ENCODE measurements at places on chromosomes 2 and 18.

- DNase-seq: no peak
Observed at GRCh38 chr2:46615986-46616485, 136.7 kb downstream of the TMEM247 start.

- DNase-seq: peak; percentile 6
Observed at GRCh38 chr2:204691911-204692510, 146.7 kb downstream of the PARD3B start.

- no peak for DNase-seq
Observed at GRCh38 chr2:45812011-45812500, 160.6 kb downstream of the PRKCE start.

GRCh38 chr18:59272221-59272888 lies 899 bp downstream of the RAX start:
- no peak for DNase-seq

GRCh38 chr2:112718863-112719370 lies 1.9 kb upstream of the NT5DC4 start:
- DNase-seq: no peak

- no peak for DNase-seq
Observed at GRCh38 chr2:28869494-28870145, 489 bp downstream of the TRMT61B start.

- DNase-seq: no peak
Observed at GRCh38 chr2:196166876-196167275, 4.5 kb downstream of the STK17B start.

DNA sequence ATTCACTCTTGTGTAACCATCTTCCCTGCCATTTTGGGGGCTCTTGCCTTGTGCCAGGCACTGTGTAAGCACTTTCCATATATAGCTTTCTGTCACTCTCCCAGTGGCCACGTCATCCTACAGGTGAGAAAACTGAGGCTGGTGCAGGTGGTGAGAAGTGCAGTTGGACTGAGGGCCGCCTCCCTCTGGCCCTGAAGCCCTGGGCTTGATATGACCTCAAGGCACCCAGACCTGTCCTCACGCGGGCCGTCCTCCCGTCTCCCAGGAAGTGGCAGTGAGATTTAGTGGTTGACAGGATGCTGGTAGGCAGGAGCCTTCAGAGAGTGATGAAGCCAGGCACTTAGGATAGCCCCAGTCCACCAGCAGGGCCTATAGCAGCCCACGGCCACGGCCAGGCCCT lies 30.5 kb downstream of the MAL start:
- no peak for DNase-seq

DNA sequence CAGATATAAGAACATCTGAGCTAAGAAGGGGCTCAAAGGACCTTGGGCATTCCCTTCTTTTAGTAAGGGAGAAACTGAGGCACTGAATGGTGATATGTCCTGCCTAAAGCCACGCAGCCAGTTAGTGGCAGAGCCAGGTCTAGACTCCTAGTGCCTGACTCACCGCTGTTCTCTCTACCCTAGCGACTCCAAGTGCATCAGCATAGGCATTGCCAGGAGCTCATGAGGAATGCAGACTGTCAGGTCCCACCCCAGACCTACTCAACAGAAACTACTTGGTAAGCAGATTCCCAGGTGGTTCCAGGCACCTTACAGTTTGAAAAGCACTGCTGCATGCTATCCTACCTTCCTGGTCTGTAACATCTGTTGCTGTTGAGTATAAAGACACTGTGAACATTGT lies 158.9 kb downstream of the MSH2 start:
- DNase-seq: no peak

DNA sequence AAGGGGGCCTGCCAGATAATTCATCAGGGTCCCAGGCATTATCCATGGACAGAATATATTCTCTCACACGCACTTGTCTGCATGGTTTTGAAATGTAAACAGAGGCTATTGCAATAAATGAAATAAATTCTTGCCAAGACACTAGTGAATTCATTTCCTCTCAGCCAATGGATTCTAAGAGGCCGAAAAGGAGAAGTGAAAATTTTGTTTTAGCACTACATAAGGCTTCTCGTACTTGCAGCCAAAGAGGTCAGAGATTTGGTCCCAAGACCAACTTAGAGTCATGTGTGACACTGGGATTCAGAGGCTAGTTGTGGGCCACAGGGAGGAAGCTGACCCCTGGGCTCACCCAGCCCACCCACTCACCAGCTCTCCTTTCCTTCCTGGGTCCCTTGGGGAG lies 184.1 kb upstream of the GLI2 start:
- no peak for DNase-seq

GRCh38 chr2:33644215-33644614 lies 45.1 kb upstream of the FAM98A start:
- DNase-seq: no peak

- no peak for DNase-seq
Observed at GRCh38 chr2:1800716-1801388, 56.5 kb upstream of the PXDN start.

All from NCI-H1417 treated with DMSO at 0.1 percent for 48 hours (cell line).